H54 (cell line): ENCODE measurements at places on chromosomes 6 and 20.

GRCh38 chr6:46556053-46556452, 64.8 kb upstream of the RCAN2 start:
- DNase-seq: no peak

GRCh38 chr6:85124472-85125354, 325.2 kb upstream of the NT5E start:
- DNase-seq: no peak

GRCh38 chr6:44043479-44044153, 83.6 kb downstream of the MRPL14 start:
- no peak for DNase-seq

DNA sequence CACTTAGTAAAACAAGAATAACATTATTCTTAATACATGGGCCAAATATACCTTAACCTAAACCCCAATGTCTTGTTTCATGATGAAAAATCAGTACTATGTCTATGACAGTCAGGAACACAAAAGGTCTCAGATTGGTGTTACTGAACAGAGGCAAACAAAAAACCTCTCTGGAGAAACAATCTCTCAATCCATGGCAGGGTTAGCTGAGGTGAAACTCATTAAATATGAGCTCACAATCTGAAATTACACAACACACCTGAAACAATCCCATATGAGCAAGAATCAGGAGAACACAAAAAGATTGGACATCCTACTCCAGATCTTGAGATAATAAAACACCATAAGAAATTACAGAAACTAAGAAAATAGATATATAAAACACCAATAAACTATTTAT, 6.5 kb upstream of the SLC17A4 start:
- no peak for DNase-seq

DNA sequence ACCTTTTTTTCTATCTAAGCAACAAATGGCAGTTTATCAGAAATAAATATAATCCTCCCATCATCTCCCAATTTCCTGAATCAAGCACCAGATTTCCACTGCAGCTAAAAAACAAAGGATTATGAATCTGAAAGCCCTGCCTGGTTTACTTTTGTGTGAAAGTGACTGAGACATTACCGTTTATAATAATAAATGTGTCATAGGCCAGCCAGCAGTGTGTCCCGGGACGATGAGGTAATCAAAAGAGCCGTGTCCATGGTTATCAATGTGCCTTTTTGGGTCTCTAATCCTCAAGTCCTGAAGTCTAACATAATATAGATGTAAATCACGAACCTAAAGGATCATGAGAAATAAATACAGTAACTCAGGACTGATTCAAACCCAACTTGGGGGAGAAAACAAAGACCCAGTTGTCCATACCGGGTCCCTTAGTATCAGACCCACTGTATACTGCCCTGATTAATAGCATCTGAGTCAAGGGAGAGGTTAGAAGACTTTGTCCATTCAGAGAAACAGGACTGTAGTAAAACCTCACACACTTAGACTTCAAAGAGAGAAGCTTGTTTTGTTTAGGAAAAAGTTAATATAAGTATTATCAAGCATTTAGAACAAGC, 149.1 kb downstream of the SASH1 start:
- no peak for DNase-seq

GRCh38 chr6:39154705-39155104, 39.7 kb upstream of the SAYSD1 start:
- no peak for DNase-seq

DNA sequence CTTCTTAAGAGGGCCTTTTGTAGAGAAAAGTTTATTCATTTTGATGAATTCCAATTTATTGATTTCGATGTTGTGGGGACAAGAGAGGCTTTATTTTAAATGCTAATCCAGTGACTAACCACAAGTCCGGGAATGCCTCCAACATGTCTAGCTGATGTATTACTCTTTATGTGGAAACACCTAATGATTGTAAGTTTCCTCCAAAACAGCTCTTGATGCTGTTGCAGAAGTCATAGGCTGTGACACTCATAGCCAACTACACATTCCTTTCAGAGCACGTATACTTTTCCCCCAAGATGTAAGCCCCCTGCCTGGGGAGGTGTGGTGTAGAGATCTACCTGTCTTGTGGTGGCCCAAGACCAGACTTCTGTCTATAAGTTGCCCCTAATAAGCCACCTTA, 61.3 kb upstream of the RNF24 start:
- DNase-seq: no peak

GRCh38 chr20:62702895-62703852, 5.5 kb upstream of the NTSR1 start:
- DNase-seq: peak; percentile 99

GRCh38 chr20:62427172-62428001, at the start of gene RBBP8NL:
TSS of gene RBBP8NL (minus strand) at chr20:62427539. CDS start at chr20:62419647, 7,892 bp downstream.
- DNase-seq: no peak

- no peak for DNase-seq
Measured at GRCh38 chr6:72376736-72377135, 245.1 kb upstream of the KCNQ5 start.

- no peak for DNase-seq
Measured at GRCh38 chr6:4384656-4385055, 249.3 kb upstream of the ECI2 start.

- no peak for DNase-seq
Measured at GRCh38 chr6:167325766-167326165, 880 bp downstream of the TTLL2 start.
